ENCODE measurements at places on chromosomes 2 and 18. TPM values are rescaled to one million over a fixed set of nuclear protein-coding genes. Genes with fewer than 3 reads are reported as not detected.

IMMT gene
- polyA plus RNA-seq, result 53.3 TPM

DNA sequence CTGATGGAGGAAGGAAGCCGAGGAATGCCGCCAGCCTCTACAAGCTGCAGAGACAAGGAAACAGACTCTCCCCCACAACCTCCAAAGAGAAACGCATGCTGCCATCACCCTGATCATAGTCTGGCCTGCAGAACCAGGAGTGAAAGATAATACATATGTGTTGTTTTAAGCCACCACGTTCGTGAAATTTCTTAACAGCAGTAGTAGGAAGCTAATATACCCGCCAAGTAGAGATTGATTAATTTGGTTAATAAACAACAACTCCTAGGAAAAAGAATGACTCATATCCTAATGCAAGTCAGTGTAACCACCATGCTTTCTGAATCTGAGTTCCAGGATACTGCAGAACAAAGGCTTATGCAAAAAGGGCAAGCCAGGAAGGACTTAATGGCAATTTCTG lies 36.6 kb downstream of the LONRF2 start:
- DNase-seq, result no peak

DNA sequence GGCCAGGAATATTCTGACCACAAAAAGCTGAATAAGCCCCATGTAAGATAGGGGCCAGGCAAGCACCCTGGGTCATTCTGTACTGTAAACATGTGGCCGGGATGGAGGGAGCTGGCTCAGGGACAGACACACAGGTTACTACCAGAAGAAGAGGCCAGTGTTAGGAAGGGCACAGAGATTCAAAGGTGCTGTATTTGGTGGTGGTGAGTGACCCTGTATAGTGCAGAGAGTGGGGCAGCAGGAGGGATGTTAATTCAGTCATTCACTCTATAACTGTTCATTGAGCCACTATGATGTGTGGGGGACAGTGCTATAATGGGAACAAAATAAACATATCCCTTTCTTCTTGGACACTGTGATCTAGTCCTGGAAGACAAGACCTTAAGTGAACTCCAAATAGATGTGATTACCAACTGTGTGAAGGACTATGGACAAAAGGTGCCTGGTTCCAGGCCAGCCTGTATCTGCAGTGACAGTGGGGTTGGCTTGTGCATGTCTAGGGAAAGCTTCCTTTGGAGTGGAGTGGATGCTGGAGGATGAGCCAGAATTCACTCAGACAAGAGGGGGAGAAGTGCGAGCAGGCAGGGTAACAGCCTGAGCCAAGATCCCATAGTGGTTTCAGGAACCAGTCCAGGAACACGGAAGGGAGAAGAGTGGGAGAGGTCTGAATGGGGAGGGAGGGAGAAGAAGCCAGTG lies 8.3 kb downstream of the MOCOS start:
- DNase-seq, result no peak

DNA sequence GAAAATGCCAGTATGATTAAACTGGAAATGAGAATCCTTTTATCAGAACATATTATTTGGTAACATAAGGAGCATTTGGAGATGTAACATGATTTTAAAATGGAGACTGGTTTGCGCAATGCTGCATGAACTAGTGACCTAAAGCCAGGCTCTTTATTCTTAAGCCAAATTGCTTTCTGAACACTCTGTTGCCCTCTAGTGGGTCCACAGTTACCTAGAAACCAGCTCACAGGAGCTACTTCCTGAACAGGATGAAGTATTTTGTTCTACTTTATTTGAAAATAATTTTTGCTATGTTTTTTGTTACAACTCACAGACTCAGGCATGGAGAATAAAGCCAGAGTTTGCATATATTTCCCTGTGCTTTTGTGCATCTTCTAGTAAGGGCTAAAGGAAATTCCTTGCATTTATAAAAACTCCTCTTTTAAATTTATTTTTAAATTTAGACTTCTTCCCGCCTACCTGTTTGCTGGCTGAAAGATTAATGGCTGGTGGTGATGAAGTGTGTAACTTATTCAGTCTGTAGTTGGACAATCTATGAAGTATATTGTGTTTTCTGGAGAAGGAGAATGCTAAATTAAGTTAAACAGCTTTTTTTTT lies 146.7 kb downstream of the PARD3B start:
- peak; percentile 57 for DNase-seq

Data from mammary epithelial cell (primary cell).